ENCODE measurements at places on chromosomes 7 and 10. TPM values are rescaled to one million over a fixed set of nuclear protein-coding genes. Genes with fewer than 3 reads are reported as not detected.

The SLC29A3 gene
- total RNA-seq = 2.4 TPM

The ANK3 gene
- 24.0 TPM for total RNA-seq

GRCh38 chr7:125602441-125602840 lies 672.8 kb upstream of the POT1 start:
- H3K27ac ChIP-seq = no peak overlapping the region
- no peak for DNase-seq
- no peaks in the 10 kb centered on the region for H3K4me1 ChIP-seq
- no peak overlapping the region for H3K4me3 ChIP-seq

The FAS gene
- 34.1 TPM for total RNA-seq

GRCh38 chr7:11434366-11434765 lies 397.6 kb downstream of the THSD7A start:
- no peak overlapping the region for H3K27ac ChIP-seq
- no peaks in the 10 kb centered on the region for H3K36me3 ChIP-seq
- H3K27me3 ChIP-seq = no peaks in the 10 kb centered on the region
- no peak for DNase-seq
- no peaks in the 10 kb centered on the region for H3K4me1 ChIP-seq

DNA sequence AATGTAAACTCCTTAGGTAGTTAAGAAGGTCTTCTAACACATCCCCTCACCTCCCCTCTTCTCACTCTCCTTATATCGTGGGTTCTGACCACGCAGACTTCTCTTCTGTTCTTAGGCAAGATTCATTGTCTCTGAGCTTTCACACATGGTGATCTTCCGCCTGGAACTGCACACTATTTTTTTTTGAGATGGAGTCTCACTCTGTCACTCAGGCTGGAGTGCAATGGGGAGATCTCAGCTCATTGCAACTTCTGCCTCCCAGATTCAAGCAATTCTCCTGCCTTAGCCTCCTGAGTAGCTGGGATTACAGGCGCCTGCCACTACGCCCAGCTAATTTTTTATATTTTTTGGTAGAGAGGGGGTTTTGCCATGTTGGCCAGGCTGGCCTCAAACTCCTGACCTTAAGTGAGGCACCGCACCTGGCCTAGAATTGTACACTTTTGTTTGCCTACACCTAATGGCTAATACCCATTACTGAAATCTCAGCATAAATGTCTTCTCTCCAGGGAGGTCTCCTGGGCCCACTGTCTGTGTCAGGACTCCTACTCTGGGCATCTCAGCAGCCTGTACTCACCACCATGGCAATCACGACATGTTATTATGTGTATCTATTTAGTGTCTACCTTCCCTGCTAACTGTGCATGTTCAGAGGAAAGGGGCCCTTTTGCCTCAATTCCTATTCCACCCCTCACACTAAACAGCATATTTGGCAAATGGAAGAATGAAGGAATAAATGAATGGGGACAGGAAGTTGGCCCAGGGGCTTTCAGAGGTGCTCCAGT lies 646.3 kb upstream of the DPP6 start:
- no peak for DNase-seq
- H3K27ac ChIP-seq = no peak overlapping the region
- no peaks in the 10 kb centered on the region for H3K4me1 ChIP-seq
- no peaks in the 10 kb centered on the region for H3K27me3 ChIP-seq
- no peaks in the 10 kb centered on the region for H3K36me3 ChIP-seq
- H3K4me3 ChIP-seq = no peak overlapping the region

The SSC4D gene
- 0.79 TPM for total RNA-seq

The SFMBT2 gene
- 17.6 TPM for total RNA-seq

All from activated CD4-positive, alpha-beta T cell treated with anti-CD3 and anti-CD28 coated beads for 36 hours (primary cell).